Stimulated activated CD4-positive, alpha-beta T cell treated with anti-CD3 and anti-CD28 coated beads, Interleukin-15, amount 100 ng/mL, for 48 hours (primary cell): ENCODE measurements at places on chromosomes 5 and 9.

DNA sequence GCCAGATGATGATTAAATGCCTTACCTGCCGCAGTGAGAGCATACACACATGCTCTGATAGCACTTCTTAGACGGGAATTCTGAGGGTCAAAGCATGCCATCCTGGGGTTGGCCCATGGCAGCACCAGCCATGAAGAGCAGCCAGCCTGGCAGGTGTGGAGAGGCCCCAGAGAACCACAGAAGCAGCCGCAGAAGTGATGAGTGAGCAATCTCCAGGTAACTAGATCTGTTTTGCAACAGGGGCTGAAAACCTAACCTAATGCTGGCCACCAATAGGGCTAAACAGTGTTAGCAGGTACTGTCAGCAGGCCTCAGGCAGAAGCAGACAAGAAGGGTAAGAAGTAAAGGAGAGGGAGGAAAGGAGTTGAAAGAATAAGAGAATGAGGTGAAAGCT, 33.5 kb upstream of the HOMER1 start:
- no peak for DNase-seq

DNA sequence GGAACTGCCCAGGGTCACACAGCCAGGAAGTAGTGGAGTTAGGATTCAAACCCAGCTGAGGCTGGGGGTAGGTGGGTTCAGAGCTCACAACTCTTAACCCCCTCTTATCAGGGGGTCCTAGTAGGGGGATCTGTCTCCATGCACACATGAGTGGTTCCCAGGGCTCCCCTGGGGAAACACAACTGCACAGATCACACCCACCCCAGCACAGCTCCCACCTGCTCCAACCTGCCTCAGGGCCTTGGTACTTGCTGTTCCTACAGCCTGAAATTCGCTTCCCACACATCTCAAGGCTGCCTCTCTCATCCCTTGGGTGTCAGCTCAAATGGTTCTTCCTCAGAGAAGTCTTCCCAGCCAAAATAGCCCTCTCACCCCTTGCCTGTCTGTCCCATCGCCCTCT, 4.8 kb downstream of the SNCB start:
- no peak for DNase-seq

- no peak for DNase-seq
These were observed 146.1 kb upstream of the SLC44A1 start for GRCh38 chr9:105098370-105098769.

GRCh38 chr5:89069591-89069990, 186.6 kb upstream of the MEF2C start:
- no peak for DNase-seq

DNA sequence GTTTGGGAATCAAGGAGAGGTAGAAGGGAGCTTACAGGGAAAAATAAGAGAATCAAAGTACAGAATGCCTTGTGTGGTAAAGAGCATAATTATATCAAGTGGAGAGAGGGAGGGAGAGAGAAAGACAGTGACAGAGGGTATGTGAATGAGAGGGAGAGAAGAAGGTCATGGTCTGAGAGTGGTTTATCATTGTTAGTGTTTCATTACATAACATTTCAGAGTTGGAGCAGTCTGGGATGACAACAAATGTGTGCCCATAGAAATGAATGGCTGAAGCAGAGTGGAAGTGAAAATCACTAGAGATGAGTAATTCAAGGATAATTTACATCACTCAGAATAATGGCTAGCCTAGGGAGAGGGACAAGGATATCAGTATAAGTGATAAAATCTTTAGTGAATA, 799.2 kb downstream of the TLE1 start:
- DNase-seq, result no peak

GRCh38 chr5:39698838-39699560, 274.2 kb upstream of the DAB2 start:
- DNase-seq, result no peak

DNA sequence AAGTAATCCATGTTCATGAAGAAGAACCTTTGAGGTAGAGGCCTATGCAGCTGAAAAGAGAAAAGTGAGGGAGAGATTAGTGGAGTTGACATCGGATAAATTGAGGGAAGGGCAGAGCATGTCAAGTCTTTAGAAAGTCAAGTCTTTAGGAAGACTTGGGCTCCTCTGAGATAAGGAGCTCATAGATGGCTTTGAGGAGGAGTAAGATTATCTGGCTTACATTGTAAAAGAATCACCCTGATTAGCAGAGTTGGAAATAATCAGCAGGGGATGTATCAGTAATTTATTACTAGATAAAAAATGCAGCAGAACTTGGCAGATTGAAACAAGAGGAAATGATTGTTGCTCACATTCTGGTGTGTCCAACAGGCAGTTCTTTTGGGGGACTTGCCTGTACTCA, 727.2 kb upstream of the WWC1 start:
- no peak for DNase-seq

DNA sequence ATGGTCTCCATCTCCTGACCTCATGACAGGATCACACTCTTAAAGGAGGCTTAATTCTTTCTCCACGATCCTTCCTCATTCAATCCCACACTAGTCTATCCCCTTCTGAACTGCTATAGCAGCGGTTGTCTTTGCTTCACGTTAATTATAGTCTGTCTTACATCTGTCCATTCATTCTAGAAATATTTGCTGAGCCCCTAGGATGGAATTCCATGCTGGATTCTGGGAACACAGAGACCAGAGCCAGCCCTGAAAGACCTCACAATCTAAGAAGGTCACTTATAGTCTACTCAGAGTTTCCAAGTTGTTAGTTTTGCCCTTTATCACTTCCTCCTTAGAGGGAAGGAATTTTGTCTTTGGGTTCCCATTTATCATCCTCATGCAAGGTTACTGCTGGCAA, 193.5 kb downstream of the GAS1 start:
- no peak for DNase-seq

DNA sequence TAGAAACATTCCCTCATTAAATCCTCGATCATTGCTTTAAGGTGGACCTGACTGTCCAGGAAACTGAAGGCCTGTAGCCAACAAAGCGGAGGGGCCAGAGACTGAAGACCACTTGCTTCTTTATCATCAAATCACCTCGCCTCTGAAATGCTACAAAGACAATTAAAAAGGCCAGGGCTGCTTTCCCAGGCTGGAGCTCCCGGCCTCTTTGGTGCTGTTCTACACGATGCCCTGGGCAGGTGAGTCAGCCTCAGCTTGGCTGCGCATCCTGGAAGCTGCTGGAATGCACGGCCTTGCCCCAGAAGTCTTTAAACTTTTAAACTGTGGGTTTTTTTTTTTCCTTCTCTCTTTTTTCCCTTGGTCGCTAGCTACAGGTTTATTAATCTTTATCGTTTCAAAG, 46.5 kb downstream of the SH3PXD2B start:
- DNase-seq, result no peak

DNA sequence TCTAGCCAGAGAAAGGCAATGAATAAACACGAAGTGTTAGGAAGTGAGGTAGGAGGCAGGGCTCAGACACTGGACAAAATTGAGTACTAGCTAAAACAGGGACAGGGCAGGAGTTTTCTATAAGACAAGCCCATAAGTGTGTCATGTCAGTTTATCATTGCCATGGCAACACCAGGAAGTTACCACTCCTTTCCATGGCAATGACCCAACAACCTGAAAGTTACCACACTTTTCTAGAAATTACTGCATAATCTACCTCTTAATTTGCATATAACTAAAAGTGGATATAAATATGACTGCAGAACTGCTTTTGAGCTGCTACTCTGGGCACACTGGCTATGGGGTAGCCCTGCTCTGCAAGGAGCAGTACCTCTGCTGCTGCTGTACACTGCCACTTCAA, 442.5 kb upstream of the COX7C start:
- no peak for DNase-seq

DNA sequence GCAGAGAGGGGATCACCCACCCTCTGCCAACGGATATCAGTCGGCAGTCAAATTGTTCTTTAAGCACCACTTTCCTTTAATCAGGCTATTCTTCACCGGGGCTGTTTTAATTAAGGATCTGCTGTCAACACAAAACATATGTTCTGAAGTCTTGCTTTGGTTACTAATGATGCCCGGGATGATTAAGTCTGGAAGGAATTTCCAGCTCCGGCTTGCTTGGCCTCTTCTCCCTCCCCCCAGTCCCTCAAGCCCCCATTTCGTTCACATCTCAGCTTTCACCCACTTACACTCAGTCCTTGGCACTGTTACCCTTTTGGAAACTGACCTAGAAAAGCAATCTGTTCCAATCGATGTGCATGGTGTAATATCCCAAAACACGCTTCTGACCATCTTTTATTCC, 74.7 kb downstream of the MSX2 start:
- DNase-seq, result no peak

DNA sequence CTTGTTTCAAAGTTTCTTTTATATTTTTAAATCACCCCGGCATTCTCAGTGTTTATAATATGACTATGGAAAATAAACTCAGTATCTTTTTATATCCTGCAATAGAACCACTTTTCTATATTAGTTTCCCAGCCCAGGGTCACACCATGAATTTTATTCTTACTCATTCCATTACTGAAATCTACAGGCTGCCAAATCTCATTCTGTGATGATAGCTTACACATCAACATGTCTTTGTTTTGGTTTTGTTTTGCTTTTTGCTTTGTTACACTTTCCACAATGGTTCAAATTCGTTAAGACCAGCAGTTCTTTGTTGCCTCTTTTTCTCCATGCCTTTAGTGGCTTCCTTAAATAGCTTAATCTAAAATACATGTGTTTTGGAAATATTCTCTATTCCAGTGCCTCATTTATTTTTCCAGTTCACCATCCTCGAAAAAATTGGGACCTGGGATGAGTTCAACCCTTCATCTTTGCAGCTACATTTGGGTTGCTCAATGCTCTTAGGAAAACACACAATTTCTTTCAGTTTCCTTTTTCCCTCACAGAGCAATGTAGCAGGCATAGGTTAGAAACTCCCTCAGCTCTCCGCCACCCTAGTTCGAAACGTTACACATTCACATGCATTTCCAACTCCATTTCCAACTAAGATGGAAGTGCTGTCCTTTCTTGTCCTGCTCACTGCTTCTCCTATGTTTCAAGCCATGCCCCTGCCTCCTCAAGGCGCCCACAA, 1146.3 kb downstream of the MAT2B start:
- no peak for DNase-seq

DNA sequence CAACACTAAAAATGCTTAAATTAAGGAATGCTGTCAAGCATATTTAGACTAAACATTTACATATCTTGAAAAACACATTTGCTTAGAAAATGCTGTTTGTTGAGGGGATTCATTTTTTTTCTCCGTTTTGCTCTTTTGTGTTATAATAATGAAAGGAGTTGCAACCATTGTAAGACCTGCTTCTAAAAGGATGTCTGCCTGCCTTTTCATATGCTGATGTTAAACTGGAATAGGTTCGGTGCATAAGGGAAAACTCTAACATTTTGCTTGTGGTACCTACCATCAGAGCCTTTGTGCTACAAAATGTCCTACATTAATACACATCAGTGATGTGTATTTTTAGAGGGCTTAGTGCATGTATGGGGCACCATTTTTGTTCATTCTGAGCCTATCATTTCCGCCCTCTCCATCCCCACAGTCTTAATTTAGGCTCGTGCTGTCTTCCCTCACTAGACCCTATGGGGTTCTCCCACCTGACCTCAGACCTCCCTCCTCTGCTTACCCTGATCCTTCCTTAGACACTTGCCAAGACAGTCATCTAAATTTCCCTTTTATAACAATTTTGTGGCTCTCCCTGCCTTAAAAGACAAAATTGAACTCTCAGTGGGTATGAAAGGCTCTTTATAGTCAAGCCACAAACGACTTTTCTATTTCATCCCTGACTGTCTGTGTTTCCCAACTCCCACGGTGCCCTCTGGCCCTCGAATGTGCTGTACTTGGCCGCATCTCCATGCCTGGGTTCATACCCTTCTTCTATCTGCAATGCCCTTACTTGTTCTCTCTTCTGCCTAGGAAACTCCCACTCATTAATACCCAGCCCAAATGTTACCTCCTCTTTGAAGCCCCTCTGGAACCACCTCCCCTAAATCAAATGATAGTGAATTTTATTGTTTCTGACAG, 61.2 kb downstream of the CMYA5 start:
- no peak for DNase-seq

GRCh38 chr5:65830856-65831255, 95.5 kb upstream of the ERBIN start:
- no peak for DNase-seq

DNA sequence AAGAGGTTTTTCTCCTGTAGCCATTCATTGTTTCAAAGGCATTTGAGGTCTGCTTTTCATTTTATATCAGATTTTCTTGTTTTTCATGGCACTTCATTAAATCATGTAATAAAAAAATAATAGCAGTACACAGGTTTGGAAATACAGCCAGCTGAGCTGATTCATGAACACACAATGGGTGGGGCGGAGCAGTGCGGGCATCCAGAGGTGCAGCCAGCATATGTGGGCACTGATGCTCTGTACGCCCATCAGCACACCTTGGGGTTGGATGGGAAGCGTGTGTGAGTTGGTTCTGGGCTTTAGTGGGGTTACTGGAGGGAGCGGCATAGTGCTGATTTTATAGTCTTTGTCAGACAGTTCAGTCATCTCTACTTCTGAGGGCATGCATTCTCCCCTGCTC, 54.2 kb upstream of the IRX4 start:
- no peak for DNase-seq

DNA sequence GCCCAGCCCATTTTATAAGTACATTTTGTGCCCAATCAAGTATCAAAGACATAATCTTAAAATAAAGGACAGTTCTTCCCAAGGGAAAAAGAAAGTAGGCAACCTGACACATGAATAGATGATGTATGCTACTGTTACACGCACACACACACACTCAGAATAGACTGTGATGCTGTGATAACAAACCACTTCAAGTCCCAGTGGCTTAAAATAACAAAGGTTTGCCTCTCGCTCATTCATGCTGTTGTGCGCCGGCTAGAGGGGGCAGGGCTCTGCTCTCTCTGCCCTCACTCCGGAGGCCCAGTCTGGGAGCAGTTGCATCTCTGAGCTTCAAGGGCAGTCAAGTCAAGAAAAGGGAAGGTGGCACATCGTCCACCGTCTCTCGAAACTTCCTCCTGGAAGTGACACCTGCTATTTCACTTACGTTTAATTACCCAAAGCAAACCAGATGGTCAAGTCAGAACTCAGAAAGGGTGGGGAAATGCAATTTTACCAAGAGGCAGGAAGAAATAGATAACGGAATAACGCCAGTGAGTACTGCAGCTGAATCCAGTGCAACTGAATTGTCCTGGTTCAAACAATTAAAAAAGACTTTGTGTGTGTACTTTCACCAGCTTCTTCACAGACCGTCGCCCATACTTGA, 43.3 kb downstream of the ANKRD33B start:
- no peak for DNase-seq

GRCh38 chr9:108831496-108832178, 24.1 kb downstream of the ACTL7B start:
- DNase-seq, result no peak

DNA sequence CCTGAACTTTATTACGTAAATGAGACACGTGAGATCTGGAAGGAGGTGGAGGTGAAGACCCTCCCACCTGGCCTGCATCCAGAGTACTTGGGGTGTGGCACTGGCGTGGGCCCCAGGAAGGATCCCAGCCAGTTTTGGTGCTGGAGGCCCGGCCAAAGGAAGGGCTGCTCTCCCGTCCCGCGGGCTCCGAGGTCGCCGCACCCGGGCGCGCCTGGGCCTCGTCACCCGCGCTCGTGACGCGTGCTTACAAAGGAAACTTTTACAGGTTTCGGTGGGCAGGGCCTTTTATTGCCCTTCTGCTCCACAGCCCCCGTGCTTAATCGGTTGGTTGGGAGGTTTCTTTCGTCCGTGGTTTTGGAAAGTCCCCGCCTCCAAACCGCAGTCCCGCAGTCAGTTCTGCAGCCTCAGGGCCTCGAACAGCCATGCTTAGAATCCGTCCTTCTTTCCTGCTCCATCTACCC, 29.2 kb downstream of the CDKN2A start:
- no peak for DNase-seq
